ENCODE measurements at places on chromosomes 13 and 19.

- DNase-seq: no peak
These were observed 65.9 kb downstream of the ZNF627 start for GRCh38 chr19:11663181-11663591.

GRCh38 chr13:96783511-96783910 is 210.8 kb downstream of the OXGR1 start:
- no peak for DNase-seq

GRCh38 chr19:58536852-58537798 is 6.7 kb upstream of the TRIM28 start:
- DNase-seq: no peak

DNA sequence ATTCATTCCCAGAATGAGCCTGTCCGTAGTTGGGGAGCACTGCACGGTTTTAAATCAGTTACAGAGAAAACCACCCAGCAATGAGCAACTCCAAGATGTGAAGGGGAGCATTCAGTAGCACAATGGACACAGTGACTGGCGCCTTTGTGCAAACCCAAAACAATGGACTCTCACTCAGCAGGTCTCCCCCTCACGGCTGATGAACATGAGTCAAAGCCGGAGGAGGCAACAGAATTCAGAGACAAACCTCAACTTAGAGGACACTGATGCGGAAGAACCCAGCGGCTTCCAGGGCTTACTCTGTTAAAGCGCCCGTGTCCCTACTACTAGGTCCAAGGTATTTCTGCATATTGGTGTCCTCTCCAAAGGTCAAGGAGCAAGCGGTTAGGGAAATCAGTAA is 17.7 kb downstream of the PLEKHF1 start:
- DNase-seq: no peak

GRCh38 chr13:108711386-108711785 is 82.0 kb downstream of the MYO16 start:
- DNase-seq: no peak

DNA sequence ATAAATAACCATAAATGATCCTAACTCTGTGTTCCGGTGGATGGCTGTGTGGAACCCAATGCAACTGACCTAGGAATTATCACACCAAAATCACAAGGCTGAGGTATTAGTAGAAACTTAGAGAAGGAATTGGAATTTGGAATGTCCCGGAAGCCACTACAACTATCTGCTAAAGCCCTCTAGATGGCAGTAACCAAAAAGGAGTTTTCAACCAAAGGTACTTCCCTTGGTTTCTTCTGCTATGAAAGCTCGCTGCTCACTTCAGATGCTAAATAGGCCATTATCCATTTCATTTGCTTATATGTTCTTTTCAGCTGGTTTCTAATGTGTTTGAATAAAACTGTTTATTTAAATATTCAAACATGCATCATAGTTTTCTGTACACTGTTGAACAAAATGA is 1589.1 kb upstream of the SPRY2 start:
- no peak for DNase-seq

DNA sequence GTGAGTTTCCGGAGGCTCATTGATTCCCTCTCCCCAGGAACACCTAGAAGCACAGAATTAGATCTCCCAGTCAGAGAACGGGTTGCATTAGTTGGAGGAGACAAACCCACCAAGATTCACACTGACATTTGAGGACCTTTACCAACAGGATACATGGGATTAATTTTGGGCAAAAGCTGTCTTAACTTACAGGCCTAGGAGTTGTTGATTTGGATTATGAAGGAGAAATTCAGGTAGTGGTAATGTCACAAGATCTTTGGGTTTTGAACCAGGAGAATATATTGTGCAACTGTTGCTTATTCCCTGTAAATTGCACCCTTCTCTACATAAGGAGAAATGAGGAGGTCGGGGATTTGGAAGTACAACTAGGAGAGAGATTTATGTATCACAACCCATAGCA is 38.0 kb downstream of the POSTN start:
- DNase-seq: no peak

Data from stimulated activated CD4-positive, alpha-beta T cell treated with anti-CD3 and anti-CD28 coated beads, Interleukin-1b, Interleukin-23, amount 100 ng/mL, for 1 hour (primary cell).